ENCODE measurements at places on chromosomes 16 and 17.
A peak's percentile ranks its signal among the peaks of the same experiment; 100 is the strongest.

- DNase-seq, result no peak
Observed at GRCh38 chr16:28184625-28185024, 27.1 kb downstream of the XPO6 start.

DNA sequence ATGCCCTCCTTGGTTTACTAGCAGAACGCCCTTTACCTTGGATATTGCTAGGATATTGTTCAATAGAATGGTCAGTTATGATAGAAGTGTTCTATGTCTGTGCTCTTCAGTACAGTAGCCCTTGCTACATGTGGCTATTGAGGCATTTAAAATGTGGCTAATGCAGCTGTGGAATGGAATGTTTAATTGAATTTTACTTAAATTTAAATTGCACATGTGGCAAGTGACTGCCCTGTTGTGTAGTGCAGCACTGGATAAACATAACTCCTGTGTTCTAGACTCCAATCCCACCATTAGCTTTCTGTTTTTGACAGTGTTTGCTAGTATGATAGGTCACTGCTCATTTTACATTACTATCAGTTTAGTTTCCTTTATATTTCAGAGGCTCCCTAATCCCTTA is 29.9 kb downstream of the RAD51C start:
- no peak for DNase-seq

GRCh38 chr16:57996406-57997175 is 3.9 kb downstream of the ZNF319 start:
- no peak for DNase-seq

DNA sequence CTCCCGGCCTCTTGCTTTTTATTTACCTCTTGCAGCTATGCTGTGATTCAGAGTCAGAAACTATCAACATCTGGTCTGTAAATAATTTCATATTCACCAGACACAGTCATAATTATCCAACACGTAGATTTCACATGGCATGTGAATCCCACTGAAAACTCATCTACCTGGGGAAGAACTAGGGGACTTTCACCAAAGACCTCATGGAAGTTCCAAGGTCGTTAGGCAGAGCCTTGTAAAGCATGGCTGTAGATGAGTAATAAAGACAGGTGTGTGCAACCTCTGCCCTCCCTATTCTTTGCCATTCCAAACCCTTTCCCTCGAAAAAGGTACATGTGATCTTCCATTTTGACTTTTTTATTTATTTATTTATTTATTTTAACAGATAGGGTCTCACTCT is 1.9 kb upstream of the CHST5 start:
- peak; percentile 72 for DNase-seq

- DNase-seq, result peak; percentile 62
Observed at GRCh38 chr17:61461586-61461966, 9.4 kb downstream of the TBX4 start.

DNA sequence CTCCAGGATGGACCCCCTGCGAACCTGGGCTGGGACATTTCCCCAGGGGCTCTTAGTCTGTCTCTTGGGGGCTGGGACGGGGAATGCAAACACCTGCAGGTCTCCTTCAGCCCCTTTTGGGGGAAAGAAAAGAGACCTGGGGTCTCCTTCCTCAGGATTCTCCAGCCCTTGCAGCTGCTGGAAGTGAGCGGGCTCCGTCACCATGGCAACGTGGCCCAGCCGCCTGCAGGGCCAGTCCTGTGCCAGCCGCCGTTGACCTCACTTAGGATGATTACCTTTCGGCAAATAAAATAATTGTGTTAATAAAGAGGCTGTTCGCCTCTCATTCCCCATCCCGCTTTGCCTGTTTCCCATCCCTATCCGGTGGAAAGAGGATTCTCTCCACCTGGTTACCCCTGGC is 25.7 kb downstream of the MRM1 start:
- no peak for DNase-seq

DNA sequence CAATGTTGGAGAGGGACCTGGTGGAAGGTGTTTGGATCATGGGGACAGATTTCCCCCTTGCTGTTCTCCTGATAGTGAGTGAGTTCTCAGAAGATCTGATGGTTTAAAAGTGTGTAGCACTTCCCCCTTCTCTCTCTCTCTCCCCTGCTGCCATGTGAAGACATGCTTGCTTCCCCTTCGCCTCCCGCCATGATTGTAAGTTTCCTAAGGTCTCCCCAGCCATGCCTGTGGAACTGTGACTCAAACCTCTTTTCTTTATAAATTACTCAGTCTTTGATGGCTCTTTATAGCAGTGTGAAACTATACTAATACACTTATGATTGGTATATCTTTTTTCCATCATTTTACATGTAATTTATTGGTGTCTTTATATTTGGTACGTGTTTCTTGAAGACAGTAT is 13.4 kb downstream of the ADGRG5 start:
- no peak for DNase-seq
